Progenitor cell of endocrine pancreas (in vitro differentiated cells): ENCODE measurements at places on chromosomes 12 and 14. TPM values are rescaled to one million over a fixed set of nuclear protein-coding genes. Genes with fewer than 3 reads are reported as not detected.

The SPPL3 gene
- 69.1 and 70.2 TPM in 2 replicates for total RNA-seq

DNA sequence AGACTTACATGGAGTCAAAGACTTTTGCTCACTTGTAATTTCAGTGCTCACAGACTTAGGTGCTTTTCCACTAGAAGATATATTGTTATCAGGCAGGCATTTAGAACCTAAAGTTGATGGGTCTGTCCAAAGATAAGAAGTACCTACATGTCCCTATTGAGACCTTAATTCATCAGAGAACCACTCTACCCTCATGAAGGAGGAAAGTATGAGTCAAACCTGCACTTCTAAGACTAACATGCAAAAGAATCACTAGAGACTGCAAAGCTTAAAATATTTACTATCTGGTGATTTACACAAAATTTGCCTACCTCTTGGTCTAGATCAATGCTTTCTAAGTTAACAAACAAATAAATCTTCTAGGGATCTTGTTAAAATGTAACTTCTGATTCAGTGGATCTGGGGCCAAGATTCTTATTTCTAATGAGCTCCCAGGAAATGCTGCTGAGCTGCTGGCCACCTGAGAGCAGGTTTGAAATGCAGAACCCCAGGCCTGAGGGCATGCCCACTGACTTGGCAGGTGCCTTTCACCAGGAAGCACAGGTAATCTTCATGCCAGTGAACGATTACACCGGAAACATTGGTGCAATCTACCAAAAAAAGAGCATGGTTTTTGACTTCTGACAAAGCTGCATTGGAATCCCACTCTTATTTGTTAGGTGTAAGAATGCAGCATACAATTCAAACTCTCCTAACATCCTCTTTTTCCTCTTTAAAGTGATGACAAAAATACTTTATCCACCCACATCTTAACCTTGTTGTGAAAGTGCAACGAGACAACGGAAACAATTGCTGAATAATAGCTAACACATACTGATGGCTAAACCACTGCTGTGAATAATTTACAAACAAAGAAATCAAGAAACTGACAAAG is 214.2 kb downstream of the ADAMTS20 start:
- no peak overlapping the region for H3K4me3 ChIP-seq
- DNase-seq = no peak
- H3K27me3 ChIP-seq = no peaks in the 10 kb centered on the region
- H3K27ac ChIP-seq = peak overlapping the region; percentile 79

GRCh38 chr12:128449146-128449894 is 182.3 kb downstream of the TMEM132C start:
- peaks cover 9% of the 10 kb centered on the region for H3K27me3 ChIP-seq
- no peak for DNase-seq
- H3K36me3 ChIP-seq = no peaks in the 10 kb centered on the region
- peaks cover 20% of the 10 kb centered on the region for H3K4me1 ChIP-seq

DNA sequence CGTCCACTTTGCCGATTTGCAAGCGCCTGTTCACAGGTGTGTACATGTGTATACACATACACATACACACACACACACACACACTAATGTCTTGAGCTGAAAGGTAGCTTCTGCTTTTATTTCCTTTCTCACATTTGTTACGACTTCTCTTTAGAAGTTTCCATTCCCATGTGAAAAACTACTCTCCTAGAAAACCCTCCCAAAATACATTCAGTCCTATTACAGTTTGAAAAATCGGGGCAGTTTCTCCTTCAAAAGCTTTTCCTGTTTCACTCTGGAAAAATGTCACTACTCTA is 3.9 kb downstream of the BLTP3B start:
- DNase-seq = no peak
- no peak overlapping the region for H3K27ac ChIP-seq
- H3K4me1 ChIP-seq = peaks cover 19% of the 10 kb centered on the region
- no peaks in the 10 kb centered on the region for H3K27me3 ChIP-seq
- H3K36me3 ChIP-seq = no peaks in the 10 kb centered on the region

DNA sequence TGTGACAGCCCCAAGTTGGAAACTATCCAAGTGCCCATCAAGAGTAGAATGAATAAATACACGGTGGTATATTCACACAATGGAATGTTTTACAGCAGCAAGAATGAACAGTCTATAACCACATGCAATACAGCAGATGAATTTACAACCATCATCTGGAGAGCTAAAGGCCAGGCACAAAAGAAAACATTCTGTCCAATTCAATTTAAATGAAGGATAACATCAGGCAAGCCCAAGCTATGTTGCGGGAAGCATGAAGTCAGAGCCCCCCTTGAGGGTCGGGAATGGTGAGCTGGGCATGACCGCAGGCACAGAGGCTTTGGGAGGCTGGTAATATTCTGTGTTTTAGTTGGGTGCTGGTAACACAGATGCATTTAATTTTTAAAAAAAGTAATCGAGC is 76.0 kb downstream of the SYNE3 start:
- H3K27me3 ChIP-seq = peaks cover 3% of the 10 kb centered on the region
- no peak overlapping the region for H3K4me3 ChIP-seq
- H3K27ac ChIP-seq = no peak overlapping the region
- H3K36me3 ChIP-seq = peaks cover 1% of the 10 kb centered on the region
